Daoy (cell line): ENCODE measurements at places on chromosomes 6 and 20.

DNA sequence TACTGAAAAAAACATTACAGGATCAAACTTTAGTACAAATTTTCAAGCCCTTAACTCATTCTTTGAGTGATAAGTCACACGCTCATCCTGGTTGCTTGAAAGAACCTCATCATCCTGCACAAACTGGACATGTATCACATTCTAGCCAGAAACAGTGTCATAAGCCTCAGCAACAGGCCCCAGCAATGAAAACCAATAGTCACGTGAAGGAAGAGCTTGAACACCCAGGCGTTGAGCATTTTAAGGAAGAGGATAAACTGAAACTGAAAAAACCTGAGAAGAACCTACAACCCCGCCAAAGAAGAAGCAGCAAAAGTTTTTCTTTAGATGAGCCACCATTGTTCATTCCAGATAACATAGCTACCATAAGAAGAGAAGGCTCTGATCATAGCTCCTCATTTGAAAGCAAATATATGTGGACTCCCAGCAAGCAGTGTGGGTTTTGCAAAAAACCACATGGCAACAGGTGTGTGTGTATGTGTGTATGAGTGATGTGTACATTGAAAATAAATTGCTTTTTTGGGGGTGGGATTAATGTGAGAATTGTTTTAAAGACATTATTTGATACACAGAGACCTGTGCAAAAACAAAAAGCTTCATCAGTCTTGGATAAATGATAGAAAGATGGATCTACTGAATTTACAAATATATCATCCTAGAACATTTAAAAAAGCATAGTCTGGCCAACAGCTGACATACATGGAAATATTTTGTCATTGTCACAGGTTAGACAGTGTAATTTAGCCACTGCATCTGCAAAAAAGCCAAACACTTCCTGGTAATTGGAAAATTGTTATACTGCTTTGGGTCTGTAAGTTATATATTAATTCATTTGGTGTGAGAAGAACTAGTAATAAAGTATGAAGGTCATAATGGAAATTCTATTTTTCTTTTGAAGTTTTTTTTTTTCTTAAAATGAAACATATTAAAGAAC lies 50.1 kb downstream of the PHF3 start:
- DNase-seq: no peak

GRCh38 chr6:156150391-156150790 lies 626.8 kb upstream of the ARID1B start:
- no peak for DNase-seq

GRCh38 chr6:163863565-163863964 lies 449.0 kb downstream of the QKI start:
- DNase-seq: no peak

DNA sequence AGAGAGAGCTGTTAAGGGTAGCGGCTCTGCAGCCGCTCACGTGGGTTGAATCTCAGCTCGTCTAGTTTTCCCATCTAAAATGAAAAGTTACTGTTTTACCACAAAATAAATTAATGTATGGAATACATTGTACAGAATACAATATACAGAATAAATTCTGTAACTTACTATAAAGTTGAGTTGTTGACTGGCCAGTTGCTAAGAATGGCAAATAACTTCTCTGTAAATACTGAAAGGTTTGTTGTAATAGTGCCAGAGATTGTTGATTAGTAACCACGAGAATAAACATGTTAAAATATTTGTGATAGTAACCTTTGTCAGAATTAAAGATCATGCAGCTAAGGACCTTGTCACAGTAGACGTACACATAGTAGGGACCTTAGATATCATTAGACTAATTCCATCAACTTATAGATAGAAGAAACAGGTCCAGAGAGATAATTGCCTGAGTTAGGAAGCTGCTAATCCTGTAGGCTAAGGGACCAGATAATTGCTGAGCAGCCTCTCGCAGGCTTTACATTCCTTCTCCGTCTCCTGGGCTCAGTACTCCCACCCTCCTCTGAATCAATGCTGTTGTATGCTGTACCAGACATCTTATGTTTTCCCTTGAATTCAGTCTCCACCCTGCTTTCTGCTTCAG lies 544 bp upstream of the NRM start:
- no peak for DNase-seq

DNA sequence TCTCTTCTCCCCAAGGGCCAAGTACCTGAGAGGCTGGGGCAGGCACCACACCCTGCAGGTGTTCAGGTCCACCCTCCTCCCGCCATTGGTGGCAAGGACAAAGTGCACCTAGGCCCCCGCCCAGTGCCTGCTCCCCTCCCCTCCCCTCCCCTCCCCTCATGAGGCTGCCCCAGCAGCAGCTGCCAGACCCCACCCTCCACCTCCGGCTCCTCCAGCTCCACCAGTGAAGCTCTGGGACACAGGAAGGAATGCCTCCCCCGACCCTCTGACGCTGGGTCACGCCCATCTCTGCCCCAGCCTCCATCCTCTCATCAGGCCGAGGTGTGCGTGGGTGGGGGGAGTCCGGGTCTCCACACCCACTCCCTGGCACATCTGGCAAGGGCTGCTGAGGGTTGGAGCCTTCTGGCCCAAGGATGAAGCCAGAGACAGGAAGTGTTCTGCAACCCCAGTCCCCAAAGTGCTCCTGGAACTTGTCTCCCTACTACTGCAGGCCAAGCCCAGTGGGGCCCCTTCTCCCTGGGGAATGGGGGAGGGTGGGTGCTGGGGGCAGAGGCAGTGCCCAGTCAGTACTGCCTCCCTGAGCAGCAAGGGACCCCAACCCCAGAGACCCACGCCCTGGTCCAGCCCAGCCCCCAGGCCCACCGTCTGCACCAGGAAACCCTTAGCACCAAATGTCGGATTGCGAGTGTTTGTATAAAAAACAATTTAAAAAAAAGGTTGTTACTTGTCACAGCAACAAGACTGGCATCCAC lies 1.6 kb upstream of the UCKL1 start:
- DNase-seq: peak; percentile 69

GRCh38 chr6:33700391-33701050 lies 11.0 kb downstream of the UQCC2 start:
- peak; percentile 79 for DNase-seq
